Inflammatory macrophage treated with lipopolysaccharide for 1 hour (primary cell): ENCODE measurements at places on chromosomes 7 and 10.

DNA sequence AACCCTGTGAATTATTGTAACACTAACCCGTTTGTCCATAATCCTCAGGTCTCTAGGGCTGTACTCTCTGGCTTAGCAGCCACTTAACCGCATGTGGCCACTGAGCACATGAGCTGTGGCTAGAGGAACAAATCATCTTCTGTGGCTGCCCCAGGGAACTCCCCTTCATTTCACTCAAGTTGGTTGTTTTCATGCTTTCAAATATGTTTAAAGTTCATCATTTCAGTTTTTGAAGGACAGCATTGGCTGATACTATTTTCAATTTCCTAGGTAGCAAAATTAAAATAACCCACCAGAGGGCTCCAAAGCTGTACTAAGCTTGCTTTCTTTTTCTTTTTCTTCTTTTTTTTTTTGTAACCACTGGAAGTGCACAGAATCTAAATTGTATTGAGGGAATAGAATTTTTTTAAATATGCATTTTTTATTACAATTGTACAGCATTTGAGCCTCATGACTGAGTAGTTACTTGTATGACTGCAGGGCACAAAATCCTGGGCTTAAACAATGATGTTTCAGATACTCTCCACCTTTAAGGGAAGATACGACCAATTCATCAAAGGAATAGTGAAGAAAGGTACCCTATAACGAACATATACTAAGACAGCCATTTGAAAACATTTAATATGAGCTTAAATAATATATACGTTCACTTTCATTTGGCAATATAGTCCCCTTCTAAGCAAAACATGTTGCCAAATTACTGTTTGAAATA lies 38.6 kb downstream of the MRC1 start:
- DNase-seq, result no peak

- DNase-seq, result peak; percentile 75
Measured at GRCh38 chr10:26486990-26487850, 49.1 kb downstream of the APBB1IP start.

GRCh38 chr10:119620241-119621077 lies 23.7 kb upstream of the TIAL1 start:
- DNase-seq, result no peak

GRCh38 chr7:42722716-42723115 lies 189.2 kb downstream of the C7orf25 start:
- no peak for DNase-seq

- DNase-seq, result no peak
Measured at GRCh38 chr7:30322271-30323005, 38.0 kb downstream of the ZNRF2 start.

- DNase-seq, result no peak
Measured at GRCh38 chr7:1117321-1117928, 29.5 kb downstream of the GPER1 start.

DNA sequence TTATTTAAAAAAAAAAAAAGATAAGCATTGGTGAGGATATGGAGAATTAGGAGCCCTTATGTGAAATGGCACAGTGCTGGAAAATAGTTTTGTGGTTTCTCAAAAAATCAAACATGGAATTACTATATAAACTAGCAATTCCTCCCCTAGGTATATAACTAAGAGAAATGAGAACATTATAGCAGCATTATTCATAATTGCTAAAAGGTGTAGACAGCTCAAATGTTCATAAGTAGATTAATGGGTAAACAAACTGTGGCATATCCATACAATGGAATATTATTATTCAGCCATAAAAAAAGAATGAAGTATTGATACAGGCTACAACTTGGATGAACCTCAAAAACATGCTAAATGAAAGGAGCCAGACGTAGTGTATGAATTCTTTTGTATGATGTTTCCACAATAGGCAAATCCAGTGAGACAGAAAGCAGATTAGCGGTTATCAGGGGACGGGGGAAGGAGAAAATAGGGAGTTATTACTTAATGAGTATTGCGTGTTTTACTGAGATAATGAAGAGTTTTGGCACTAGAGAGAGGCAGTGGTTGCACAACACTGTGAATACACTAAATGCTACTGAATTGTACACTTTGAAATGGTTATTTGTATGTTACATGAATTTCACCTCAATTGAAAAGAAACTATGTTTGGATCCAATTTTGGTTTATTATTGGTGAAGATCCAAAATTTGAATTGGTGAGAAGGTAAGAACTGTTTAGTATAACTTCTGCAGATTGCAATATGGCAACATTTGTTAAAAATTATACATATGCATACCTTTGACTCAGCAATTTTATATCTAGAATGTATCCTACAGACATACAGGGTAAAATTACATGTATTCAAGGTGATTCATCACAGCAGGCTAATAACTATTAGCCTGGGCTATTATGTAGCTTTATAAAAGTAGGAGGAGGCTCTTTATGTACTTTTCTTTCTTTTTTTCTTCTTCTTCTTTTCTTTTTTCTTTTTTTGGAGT lies 69.7 kb downstream of the VCL start:
- DNase-seq, result no peak

- DNase-seq, result no peak
Measured at GRCh38 chr7:73992101-73992562, 35.8 kb upstream of the ELN start.

GRCh38 chr10:87865241-87865881 lies 1.9 kb downstream of the PTEN start:
- no peak for DNase-seq

- no peak for DNase-seq
Measured at GRCh38 chr10:6383096-6383812, 180.5 kb downstream of the PFKFB3 start.

DNA sequence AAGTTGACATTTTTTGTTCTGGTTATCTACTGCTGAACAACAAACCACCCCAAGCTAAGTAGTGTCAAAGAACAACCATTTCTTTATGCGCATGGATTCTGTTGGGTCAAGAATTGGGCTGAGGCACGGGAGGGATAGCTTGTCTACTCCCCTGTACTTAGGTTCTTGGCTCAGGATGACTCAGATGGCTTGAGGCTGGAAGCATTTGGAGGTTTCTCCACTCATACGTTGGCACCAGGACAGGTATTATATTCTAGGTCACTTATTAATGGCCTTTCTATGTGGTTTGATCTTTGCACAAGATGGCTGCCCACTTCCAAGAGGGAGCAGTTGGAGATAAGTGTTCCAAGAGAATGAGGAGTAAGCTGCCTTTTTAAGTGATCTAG lies 11.8 kb upstream of the TFAM start:
- no peak for DNase-seq

DNA sequence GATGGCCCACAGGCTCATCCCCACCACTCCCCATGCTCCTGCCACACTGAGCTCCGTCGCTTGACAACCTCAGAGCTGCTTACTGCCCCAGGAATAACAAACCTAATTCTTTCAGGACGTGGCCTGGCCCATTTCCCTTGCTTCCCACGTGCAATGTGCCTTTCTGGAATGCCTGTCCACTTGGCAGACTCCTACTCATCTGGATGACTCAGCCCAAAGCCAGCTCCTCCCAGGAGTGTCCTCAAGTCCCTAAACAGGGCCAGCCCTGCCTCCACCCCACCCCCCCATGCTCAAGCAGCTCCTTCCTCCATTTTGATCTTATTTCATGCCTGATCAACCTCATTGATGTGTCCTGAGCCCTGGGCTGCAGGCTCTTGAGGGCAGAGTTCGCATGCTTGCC lies 164.9 kb upstream of the RNF32 start:
- no peak for DNase-seq

- DNase-seq, result no peak
Measured at GRCh38 chr7:6274743-6275142, 2.3 kb upstream of the CYTH3 start.

- DNase-seq, result no peak
Measured at GRCh38 chr7:94410413-94411187, 15.9 kb downstream of the COL1A2 start.

DNA sequence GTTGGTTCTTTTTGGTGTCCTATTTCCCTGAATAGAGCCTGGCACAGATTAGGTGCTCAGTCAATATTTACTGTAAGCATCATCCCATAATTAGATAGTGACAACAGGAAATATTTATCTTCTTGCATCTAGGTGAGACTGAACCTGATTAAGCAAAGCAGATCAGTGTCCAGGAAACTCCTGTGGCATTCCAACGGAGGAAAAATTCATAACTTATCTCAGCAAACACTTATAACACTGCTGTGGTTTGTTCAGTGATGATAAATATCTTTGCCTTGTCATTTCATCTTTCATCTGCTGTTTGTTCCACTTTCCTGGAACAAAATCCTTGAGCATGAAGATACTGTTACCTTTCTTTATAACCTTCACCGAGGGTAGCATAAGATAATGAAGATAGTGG lies 1160.3 kb upstream of the AUTS2 start:
- no peak for DNase-seq

- no peak for DNase-seq
Measured at GRCh38 chr7:42661312-42661711, 250.6 kb downstream of the C7orf25 start.

DNA sequence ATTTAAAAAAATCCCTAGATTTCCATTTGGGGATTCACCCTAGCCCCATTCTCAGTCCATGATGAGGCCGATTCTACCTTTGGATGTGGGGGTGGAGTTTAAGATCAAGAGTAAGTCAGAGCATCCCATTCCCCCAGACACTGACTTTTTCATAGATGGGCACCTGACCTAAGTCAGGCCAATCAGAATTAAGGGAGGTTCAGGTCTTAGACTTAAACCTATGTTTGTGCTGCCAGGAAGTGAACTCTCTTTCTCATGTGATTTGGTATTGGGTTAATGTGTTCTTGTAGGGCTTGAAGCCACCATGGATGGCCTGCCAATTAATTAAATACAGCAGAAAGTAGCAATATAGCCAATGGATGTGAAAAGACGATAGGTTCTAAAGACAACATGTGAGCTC lies 30.1 kb downstream of the HOXA1 start:
- DNase-seq, result no peak

DNA sequence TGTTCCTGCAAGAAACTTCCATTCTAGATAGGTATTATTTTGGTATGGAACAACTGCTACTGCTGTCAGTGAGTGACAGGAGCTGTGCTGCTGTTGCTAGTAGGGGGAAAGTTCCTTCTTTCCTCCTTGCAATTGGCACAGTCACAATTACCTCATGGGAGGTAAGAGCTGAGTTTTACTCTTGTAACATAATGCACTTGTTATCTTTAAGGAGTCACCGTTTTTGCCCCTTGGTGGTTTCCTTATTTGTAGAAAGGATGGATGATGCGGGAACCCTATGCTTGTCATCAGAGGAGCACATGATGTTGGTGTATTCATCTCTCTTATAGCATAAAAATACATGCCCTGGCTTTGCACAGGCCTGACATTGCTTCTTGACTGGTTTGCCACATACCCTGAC lies 234.7 kb upstream of the NPY start:
- DNase-seq, result no peak

DNA sequence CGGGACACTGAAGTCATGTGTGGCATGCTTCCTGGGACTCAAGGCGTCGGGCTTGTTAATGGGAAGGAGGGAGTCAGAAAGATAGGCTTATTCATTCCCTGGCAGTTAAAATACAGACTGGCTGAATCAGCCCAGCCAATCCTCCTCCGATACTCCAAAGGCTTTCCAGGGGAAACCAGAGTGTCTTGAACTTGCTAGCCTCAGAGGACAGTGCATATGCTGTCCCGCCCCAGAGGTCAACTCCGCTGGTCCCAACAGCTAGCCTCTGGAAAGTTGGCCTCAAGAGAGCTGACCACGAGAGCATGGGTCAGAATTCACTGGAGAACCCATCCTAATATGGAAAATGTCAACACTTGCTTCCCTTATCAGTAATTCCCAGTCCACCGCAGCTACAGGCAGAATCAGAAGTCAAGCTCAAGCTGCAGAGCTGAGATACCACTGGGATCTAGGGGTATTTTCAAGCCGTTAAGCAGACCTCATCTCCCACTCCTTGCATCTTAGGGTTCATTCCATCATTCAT lies 43.0 kb downstream of the ELMO1 start:
- no peak for DNase-seq

- no peak for DNase-seq
Measured at GRCh38 chr7:92834507-92835260, 1.7 kb downstream of the CDK6 start.

GRCh38 chr10:90302758-90303481 lies 554.9 kb downstream of the HTR7 start:
- no peak for DNase-seq

DNA sequence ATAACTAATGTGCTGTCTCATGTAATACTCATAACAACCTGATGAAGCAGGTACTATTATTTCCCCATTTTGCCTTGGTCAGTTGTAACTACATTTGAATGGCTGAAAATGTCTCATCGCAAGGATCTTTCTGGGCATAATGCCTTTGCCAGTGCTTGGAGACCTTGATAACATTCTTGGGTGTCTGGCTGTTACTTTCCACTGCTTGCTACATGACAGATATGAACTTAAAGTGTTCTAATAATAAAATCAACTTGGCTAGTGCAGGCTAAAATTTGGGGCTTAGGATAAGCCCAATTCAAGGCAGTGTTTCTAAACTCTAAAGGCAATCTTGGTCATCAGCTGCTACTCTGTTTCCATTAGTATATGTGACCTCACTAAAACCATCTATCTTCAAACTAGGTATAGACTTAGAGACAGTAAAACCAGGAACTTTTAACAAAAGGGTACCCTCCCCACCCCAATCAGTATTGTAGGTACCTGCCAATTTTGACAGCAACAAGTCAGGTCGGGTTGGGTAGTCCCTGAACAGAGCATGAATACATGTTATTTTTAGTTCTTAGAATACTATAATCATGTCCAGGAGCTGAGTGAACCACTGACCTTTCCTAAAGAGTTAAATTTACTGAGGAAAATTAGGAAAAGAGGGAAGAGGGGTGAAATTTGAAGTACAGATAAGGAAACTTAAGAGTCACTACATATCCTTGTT lies 68.2 kb upstream of the AHR start:
- DNase-seq, result no peak

- DNase-seq, result no peak
Measured at GRCh38 chr10:82768040-82768439, 893.0 kb downstream of the NRG3 start.

DNA sequence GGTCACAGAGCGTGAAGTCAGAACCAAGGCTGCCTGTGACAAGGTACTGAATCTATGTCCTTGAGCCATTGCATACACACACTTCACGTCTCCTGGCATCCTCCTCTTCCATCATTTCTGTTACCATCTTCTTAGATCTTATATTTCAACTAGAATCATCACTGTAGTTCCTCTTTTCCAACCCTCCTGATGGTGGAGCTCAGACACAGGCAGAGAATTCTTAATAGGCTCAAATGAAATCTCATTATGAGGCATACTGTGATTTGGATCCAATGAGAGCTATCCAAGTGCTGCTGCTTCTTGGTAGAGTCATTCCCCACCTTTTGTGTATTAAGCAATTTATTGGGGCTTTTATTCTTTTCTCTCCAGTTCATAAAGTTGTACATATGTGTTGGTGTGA lies 113.2 kb downstream of the CALCR start:
- no peak for DNase-seq

- DNase-seq, result no peak
Measured at GRCh38 chr7:93884541-93884940, 6.0 kb downstream of the TFPI2 start.

GRCh38 chr7:2307690-2308107 lies 6.5 kb downstream of the SNX8 start:
- DNase-seq, result peak; percentile 72

DNA sequence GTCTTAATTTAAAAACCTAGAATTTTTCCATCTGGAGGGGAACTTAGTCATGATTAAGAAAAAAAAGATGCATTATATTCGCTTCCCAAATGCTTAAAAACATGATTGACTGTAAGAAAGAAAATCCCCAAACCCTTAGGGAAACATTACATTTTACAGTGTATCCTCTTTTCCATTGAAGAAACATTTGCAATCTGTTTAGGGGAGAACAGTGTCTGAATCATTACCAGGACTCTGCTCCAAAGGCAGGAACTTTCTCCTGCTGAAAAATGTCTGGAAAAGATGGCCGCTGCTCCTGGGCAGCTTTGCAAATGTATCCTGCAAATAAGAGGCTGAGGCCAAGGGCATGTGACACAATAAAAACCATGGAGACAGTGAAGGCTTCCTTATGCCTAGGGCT lies 173.7 kb downstream of the BUB3 start:
- DNase-seq, result no peak
